ENCODE measurements at places on chromosomes 6 and 20.

DNA sequence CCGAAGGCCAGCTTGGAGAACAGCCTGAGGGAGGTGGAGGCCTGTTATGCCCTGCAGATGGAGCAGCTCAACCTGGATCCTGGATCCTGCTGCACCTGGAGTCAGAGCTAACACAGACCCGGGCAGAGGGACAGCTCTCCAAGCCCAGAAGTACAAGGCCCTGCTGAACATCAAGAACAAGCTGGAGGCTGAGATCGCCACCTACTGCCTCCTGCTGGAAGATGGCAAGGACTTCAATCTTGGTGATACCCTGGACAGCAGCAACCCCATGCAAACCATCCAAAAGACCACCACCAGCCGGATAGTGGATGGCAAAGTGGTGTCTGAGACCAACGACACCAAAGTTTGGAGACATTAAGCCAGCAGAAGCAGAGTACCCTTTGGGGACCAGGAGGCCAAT, 223.5 kb upstream of the ID4 start:
- DNase-seq: no peak

- DNase-seq: peak; percentile 83
Observed at GRCh38 chr20:17680836-17681725, 961 bp downstream of the RRBP1 start.

DNA sequence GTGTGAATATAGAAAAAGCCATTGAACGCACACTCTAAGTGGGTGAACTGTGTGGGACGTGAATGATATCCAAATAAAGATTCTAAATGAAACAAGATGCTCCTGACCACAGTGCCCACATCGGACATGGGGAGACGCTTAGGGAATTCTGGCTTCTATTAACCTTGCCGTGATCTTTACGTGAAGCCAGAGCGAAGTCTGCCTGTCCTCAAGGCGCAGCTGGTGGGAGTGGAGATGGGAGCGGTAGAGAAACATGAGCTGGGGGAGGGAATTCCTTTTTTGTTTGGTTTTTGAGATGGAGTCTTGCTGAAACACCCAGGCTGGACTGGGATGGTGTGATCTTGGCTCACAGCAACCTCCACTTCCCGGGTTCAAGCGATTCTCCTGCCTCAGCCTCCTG, 46.0 kb downstream of the VSTM2L start:
- DNase-seq: no peak

GRCh38 chr20:1718604-1719384, 61.2 kb upstream of the SIRPG start:
- no peak for DNase-seq

DNA sequence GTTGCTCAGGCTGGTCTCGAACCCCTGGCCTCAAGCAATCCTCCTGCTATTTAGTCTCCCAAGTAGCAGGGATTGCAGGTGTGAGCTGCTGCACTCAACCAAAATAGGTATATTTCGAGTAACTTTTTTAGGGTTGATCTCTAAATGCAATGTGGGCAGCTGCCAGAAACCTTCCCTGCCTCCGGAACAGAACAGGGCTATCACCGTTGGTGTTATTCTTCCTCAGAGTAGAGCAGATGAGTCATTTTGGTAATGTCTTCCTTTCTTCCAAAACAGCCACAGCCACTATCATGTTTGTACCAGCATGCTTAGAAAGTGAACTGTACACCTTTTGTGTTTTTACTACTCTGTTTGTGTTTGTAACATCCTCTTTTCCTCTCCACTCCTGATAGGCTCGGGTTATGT, 44.1 kb downstream of the SNX9 start:
- DNase-seq: peak; percentile 33

DNA sequence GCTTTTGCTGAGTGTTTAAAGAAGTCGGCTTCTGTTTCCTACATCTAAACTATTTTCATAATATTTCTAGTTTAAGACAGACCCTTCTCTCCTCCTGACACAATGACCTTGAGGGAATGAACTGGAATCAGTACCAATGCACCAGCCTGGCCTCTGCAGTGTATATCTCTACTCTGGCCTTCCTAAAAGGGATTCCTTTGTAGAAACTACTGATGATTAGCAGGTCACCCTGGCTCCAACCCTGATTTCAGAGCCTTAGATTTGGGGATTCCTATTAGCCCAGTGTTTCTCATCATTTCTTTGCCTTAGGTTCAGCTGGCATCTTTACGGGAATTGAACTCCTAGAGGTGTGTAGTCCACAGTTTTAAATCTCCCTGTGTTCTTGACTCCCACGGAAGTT, 75.4 kb downstream of the ADGRB3 start:
- DNase-seq: no peak

DNA sequence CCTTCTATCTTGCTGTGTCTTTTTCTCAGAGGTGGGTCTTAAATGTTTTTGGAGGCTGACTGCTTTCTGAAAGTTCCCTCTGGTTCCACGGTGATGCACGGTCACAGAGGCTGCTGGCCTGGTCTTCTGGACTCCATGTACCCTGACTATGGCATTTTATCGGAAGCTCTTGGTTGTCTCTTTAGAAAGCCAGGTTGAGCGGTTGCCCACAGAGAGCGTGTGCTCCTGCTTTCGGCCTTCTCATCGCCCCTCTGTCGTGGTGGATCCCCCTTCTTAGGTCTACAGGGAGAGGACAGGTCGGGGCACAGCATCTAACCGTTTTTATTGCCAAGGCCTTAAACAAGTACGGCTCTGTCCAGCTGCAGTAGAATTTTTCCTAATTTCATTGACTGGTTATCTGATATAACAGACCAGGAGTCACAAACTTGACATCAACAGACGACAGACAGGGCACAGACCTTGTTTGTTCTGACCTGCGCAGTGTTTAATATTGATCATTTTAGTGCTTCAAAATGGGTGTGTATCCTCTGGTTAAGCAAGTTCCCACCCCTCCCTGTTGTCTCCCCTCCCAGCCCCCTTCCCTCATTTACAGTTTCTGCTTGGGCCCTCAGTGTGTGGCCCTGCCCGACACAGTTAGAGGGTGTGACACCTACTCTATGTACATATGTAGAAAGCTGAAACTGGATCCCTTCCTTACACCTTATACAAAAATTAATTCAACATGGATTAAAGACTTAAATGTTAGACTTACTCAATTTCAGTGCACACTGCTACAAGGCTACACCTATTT, 24.7 kb downstream of the SYTL3 start:
- DNase-seq: no peak

DNA sequence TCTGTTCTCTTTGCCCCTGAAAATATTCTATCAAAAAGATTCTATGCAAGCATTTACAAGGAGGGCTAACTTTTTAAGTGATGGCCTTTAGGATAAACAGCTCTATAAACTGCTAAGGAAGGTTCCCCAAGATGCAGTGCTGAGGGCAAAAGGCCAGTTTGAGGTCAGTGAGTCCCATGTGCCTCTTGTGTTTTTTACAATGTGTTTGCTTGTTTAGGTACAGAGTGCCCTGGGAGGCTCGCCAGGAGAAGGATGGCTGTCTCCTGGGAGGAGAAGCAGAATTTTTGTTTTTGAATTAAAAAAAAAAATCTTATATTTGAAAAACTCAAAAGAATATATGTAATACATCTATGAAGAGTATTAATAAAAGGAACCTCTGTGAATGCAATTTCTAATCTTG, 12.8 kb downstream of the MTCH1 start:
- DNase-seq: no peak

DNA sequence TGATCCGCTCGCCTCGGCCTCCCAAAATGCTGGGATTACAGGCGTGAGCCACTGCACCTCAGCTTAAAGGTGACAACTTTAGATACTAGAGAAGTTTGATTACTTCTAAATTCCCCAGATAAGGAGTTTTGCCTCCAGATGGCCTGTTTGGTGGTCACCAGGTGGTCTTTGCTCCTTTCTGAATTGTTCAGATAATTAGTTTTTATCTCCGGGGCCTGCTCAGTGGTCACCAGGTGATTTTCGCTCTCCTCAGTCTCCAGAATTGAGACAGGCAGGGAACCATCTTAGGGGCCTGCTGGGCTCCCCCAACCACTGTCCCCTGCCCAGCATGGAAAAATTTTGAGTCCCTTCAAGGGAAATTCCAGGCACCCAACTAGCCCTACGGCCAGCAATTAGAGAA, 62.6 kb downstream of the GPR6 start:
- no peak for DNase-seq

DNA sequence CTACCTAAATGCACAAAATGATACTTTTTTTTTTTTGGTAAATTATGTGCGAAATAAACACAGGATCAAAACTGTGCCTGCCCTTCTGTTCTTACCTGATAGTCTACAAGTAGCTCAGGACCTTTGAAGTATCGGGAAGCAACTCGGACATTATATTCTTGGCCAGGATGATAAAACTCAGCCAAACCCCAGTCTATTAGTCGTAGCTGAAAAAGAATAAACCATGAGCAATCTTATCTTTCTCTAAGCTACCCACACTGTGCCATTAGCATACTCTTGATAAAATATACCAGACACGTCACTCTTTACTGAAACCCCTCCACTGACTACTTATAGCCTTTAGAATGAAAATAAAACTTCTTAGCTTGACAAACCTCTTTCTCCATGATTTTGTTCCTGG, 29.8 kb upstream of the TBC1D20 start:
- no peak for DNase-seq

DNA sequence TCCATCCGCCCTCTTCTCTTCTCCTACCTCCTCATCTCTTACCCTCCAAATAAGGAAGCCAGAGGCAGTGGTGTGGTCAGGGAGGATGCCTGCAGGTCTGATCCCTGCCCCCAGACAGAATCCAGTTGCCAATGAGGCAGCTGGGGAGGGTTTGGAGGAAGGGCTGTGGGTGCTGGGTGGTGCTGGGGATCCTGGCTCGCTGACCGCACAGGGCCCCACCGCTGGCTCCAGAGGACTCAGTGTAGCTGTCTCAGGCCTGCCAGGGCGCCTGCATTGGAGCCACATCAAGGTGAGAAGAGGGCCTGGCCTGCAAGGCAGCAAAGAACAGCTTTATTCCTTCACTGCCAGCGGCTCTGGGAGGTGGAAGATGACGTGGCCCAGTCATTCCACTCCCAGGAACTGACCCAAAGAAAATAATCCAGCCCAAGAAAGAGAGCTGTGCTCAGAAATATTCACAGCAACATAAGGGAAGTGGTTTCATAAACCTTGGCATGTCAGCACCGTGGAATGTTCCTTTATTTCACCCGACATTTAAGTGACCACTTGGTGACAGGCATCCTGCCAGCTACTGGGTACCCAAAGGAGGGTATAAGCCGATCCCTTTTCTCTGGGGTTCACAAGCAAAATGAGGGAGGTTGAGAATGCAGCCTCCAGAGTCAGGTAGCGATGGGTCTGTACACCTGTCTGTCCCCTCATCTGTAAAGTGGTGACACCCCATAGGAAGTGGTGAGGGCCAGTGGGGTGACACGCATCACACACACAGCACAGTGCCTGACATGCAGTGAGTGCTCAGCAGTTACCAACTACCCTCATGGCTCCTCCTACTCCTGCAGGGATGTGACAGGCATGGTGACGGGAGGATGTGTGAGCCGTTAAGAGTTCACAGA, 125.1 kb downstream of the SNX5 start:
- DNase-seq: peak; percentile 11

DNA sequence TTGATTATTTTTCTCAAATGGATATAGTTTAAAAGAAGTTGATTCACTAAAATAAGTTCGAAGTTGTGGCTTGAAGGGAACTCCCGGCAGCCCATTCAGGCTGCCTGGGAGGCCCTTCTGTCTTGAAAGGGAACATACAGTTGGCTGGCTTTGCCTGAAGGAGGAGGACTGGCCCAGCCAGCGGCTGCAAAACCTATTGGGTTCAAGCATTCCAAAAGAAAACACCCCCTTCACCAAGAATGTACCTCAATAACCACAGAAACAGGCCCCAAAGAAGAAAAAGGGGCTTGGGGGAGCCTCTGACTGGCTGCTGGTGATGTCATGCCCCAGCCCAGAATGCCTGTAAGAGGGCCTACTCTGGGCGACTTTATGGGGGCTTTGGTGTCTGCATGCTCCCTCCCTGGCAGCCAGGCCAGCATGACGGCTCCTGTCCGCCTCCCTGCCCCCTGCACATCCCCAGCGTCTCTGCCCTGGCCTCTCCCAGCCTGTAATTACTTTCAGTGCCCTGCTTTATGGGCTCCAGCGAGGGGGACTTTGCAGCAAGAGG, 36.5 kb downstream of the MAFB start:
- no peak for DNase-seq

All from activated CD4-positive, alpha-beta T cell treated with anti-CD3 and anti-CD28 coated beads, Interleukin-2, Interleukin-6, amounts not matched to agents 100 ng/mL and 50 ng/mL, durations not matched to agents 16 hours and 8 hours (primary cell).